ENCODE measurements at places on chromosomes 7 and 10. TPM values are rescaled to one million over a fixed set of nuclear protein-coding genes. Genes with fewer than 3 reads are reported as not detected.

SEMA3E gene
- total RNA-seq: 5.9 TPM

PNLIP gene
- not detected for total RNA-seq

IMMP2L gene
- 8.6 TPM for total RNA-seq

AGR2 gene
- 140 TPM for total RNA-seq

SUN3 gene
- total RNA-seq: not detected

- no peak for DNase-seq
Measured at GRCh38 chr10:59269651-59270050, 92.7 kb downstream of the FAM13C start.

- peak; percentile 89 for DNase-seq
Measured at GRCh38 chr7:48298779-48299178, 127.5 kb downstream of the ABCA13 start.

DNA sequence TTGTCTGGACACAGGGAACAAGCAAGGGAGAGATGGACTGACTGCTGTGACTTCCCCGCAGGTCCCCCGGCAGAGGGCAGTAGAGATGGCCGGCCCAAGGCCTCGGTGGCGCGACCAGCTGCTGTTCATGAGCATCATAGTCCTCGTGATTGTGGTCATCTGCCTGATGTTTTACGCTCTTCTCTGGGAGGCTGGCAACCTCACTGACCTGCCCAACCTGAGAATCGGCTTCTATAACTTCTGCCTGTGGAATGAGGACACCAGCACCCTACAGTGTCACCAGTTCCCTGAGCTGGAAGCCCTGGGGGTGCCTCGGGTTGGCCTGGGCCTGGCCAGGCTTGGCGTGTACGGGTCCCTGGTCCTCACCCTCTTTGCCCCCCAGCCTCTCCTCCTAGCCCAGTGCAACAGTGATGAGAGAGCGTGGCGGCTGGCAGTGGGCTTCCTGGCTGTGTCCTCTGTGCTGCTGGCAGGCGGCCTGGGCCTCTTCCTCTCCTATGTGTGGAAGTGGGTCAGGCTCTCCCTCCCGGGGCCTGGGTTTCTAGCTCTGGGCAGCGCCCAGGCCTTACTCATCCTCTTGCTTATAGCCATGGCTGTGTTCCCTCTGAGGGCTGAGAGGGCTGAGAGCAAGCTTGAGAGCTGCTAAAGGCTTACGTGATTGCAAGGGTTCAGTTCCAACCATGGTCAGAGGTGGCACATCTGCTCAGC, 6.0 kb downstream of the CYREN start:
- no peak for DNase-seq

DNA sequence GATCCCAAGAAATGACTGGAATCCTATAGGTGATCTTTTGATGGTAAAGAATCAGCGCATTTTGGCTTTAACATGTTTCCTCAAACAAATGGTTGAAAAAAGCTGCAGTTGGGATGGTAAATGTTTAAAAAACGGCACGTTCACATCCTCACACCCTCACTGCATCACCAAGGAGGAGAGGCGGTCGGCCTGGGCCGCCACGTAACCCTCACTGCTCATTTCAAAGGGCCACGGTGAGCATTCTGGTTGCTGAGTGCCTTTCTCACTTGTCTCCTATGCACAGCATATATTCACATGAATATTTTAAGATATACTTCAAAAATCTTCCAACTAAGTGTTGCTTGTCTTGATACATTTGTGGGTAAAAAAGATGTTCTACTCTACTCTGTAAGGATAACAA, 233.2 kb downstream of the DNAJB6 start:
- no peak for DNase-seq

GRCh38 chr7:68821846-68822245, 776.4 kb upstream of the AUTS2 start:
- DNase-seq: no peak

- DNase-seq: no peak
Measured at GRCh38 chr10:105189463-105189800, 548.3 kb downstream of the SORCS3 start.

DNA sequence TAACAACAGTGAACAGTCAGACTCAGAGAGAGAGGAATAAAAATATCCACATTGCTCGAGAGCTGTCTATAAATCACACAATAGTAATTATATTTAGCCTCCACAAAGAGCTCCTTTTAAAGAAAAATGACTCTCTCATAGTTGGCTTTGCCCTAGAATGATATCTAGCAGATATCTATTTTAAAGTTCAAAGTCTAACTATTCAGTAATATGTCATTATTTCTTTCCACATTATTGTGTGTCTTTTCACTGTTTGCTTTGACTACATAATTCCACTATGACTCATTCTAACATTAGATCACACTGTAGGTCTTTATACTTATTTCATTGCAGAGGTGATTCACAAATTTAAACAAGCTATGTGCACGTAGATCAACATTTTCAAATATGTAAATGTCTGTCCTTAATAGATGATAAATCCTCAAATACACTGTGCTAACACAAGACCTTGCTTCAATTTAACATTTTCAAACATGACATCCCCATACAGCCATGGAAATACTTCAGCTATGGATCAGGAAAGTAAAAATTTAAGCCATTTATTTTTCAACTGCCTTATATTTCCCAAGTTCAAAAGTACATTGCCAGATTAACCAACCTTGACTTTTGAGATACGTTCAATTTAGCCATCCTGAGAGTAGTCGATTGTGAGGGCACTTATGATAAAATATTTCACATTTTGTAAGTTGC, 99.9 kb upstream of the AKR1E2 start:
- peak; percentile 83 for DNase-seq

DNA sequence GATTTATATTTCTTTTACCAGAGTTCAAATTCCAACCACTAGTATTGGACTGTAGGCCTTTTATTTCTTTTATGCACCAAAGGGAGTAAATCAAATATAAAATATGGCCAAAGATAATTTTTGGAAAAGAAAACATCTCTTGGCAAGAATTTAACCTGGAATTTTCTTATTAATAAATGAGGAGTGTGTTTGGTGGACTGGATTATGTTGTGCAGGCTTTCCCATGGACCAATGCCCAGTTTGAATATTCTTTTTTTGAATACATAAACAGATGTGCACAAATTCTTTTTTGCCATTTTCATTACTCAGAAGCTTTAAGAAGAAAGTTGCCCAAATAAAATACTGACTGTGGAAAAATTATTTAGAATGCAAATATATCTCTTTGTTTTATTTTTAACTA, 22.1 kb upstream of the PRKG1 start:
- no peak for DNase-seq

GRCh38 chr10:123869020-123869414, 22.6 kb downstream of the CPXM2 start:
- DNase-seq: no peak

DNA sequence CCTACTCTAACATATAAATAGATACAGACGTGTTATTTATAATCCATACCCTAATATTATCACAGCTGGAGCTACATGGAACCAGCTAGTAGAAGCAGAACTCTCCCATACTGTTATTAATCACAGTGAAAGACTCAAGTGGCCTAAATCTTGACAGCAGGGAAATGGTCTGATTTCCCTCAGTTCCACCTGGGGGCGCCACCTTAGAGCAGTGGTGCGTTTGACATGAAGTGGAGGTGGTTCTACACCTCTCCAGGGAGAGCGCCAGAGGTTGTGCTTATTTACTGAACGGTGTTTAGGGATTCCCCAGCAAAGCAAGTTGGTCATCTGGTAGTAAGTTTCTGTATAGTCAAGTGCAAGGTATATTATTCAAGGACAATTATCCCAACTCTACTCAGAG, 17.6 kb downstream of the DNTT start:
- DNase-seq: no peak

DNA sequence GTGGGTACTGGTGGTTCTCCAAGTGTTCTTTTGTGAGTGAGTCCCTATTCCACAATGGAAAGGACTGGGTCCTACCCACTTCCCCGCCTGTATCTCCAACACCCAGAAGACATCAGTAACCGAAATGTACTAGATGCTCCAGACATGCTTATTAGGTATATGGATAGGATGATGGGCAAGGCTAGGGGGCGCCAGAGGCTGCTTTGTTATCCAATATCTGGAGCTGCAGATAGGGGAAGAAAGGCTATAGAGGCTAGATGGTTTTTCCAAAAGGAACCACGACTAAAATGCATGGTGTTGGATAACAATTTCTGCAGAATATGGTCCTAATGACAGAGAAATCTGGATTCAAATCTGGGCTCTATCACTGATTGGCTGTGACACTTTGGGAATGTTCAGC, 56.2 kb upstream of the TM9SF3 start:
- DNase-seq: peak; percentile 40

- peak; percentile 76 for DNase-seq
Measured at GRCh38 chr7:26365077-26365900, 73.6 kb downstream of the SNX10 start.

DNA sequence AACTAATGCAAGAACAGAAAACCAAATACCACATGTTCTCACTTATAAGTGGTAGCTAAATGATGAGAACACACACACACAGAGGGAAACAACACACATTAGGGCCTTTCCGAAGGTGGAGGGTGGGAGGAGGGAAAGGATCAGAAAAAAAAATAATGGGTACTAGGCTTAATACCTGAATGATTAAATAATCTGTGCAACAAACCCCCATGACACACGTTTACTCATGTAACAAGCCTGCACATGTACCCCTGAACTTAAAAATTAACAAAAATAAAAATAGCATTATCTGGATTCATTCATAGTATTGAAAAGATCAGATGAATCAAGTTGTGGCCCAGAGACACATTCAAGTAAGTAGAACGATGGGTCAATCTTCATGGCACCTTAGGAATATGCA, 159.5 kb upstream of the POT1 start:
- DNase-seq: no peak

DNA sequence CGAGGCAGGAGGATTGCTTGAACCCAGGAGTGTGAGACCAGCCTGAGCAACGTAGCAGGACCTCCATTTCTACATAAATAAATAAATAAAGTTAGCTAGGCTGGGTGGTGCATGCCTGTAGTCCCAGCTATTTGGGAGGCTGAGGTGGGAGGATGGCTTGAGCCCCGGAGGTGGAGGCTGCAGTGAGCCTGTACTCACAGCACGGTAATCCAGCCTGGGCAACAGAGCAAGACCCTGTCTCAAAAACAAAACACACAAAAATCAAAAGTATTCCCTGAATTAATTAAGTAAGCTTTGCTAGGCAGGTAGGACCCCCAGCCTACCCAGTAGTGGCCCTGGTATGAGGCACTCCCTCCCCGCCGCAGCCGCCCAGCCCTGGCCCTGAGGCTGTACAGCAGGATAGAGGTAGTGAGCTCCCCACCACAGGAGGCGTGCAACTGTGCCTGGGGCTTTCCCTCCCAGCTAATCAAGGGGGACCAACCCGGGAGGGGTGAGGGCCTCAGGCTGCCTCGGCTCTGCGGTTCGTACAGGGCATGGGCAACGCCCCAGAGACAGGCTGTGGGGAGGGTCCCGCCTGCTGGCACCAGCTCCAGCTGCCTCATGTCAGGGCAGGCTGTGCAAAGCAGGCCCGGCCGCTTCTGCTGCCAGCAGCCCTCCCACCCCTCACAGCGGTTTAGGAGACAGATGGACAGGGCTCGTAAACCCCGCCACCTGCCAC, 1.0 kb upstream of the CYP2W1 start:
- no peak for DNase-seq

DNA sequence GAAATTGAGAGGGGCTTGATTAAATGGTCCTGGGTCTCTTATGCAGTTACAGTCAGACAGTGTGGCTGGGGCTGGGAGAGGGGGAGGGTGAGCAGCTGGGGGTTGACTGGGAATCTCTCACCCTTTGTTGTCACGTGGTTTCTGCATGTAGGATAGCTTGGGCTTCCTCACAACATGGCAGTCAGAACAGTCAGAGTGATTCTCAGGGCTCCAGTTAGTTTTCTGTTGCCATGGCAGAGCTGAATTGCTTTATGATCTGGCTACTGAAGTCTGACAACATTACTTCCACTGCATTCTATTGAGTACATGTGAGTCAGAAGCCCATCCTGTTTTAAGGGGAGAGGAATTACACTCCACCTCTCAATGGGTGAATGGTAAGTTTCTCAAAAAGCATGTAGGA, 102.7 kb downstream of the WDR11 start:
- DNase-seq: no peak

- no peak for DNase-seq
Measured at GRCh38 chr10:133614830-133615580, 11.6 kb downstream of the FRG2B start.

DNA sequence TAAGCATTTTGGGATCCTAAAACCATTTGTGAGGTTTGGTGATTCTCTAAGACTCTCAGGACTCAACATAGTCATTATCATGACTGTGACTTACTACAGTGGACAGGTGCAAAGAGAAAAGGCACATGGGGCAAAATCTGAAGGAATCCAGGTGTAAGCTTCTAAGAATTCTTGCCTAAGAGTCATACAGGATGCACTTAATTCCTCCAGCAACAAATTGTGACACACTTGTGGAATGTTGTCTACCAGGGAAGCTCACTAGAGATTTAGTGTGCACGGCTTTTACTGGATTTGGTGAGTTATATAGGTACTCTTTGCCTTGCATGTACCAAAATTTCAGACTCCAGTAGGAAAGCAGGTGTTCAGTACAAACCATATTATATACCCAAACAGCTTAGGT, 47.9 kb downstream of the WAC start:
- DNase-seq: peak; percentile 7

Measured in PC-3 (cell line).